ENCODE measurements at places on chromosomes 6 and 20. TPM values are rescaled to one million over a fixed set of nuclear protein-coding genes. Genes with fewer than 3 reads are reported as not detected.

The DPM1 gene
- 43.3 TPM for total RNA-seq

The EEF1A1 gene
- total RNA-seq: 19,513 TPM

The GHRH gene
- not detected for total RNA-seq

DNA sequence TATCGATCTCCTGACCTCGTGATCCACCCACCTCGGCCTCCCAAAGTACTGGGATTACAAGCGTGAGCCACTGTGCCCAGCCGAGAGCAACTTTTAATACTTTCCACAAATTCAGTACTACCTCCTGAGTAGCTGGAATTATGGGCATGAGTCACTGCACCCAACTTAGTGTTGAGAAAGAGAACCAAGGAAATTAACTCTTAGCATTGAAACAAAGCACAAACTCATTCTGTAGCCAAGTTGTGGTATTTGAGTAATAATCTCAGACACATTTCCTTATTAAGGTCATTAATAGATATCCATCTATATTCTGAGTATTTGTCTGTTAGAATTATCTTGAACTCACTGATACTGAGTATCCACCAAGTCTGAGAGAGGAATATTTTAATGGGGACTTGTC lies 14.3 kb upstream of the ELOVL2 start:
- no peak overlapping the region for H3K4me3 ChIP-seq
- DNase-seq: peak; percentile 81
- no peaks in the 10 kb centered on the region for H3K4me1 ChIP-seq
- H3K27me3 ChIP-seq: no peaks in the 10 kb centered on the region
- no peak overlapping the region for H3K27ac ChIP-seq

DNA sequence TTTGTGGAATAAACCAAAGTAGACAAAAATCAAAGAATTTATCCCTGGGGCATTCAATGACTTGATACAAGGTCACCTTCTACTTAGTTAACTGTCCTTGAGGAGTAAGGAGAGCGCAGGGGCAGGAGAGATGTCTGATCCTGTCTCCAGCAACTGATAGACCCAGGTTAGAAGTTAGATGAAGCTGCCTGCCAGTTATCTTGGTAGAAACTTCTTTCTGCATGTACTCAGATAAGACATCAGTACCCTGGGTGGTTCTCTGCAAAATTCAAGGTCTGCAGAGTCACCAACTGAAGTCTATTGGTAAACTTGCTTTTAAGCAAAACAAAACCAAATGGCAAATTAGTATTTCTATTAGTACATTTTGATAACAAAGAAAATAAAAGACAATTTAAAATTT lies 2.7 kb downstream of the SGK1 start:
- no peak overlapping the region for H3K4me3 ChIP-seq
- peaks cover 4% of the 10 kb centered on the region for H3K4me1 ChIP-seq
- no peak overlapping the region for H3K27ac ChIP-seq
- no peaks in the 10 kb centered on the region for H3K36me3 ChIP-seq

DNA sequence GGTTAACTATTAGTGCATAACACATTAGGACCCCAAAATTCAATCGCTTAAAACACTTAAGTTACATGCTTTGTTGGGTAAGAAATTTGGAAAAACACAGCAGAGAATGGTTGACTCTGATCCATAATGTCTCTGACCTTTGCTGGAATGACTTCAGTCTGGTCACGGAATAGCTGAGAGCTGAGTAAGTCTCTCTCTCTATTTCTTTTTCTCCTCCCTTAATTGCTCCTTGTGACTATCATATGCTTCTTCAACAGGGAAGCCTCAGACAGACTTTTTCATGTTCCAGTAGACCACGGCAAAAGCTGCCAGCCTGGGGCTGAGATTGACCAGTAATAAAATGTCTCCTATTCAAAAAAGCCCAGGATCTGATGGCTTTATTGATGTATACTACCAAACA lies 4.8 kb downstream of the OR12D1 start:
- no peak for DNase-seq
- no peak overlapping the region for H3K4me3 ChIP-seq

DNA sequence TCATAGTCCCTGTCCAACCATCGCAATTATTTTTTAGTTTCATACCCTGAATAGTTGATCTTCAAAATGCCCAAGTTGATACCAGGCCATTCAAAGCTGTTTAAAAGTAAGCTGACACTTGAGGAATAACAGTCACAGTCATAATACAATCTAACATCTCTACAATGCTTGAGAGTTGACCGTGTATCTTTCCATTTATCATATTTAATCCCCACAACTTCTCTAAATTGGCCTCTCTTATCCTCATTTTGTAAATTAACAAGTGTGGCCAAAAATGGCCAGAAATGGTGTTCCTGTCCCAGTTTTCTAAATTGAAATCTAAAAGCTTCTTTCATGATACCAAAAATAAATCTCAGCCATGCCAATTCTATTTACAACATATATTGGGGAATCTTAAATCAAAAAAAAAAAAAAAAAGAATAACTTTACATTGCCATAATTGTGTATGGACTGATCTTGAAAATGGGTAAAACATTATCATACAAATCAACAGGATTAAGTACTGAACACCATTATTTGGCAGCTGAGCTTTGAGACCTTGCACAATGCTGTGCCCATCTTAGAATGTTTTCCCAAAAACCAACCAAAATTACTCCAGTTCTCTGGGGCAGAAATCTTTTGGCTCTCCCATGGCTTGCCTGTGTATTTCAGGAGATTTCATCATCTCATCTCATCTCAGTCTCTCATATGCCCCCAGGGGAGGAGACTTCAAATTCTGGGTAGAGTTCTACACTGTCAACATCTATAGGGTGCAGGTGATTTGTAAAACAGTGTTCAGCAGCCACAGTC lies 448.7 kb upstream of the JARID2 start:
- H3K4me3 ChIP-seq: no peak overlapping the region
- no peaks in the 10 kb centered on the region for H3K36me3 ChIP-seq
- no peaks in the 10 kb centered on the region for H3K27me3 ChIP-seq
- H3K27ac ChIP-seq: no peak overlapping the region
- H3K4me1 ChIP-seq: no peaks in the 10 kb centered on the region
- DNase-seq: no peak

GRCh38 chr20:23148731-23149570 lies 62.8 kb upstream of the CD93 start:
- no peak for DNase-seq
- no peaks in the 10 kb centered on the region for H3K36me3 ChIP-seq
- no peak overlapping the region for H3K4me3 ChIP-seq
- H3K4me1 ChIP-seq: peaks cover 75% of the 10 kb centered on the region
- peak overlapping the region; percentile 97 for H3K27ac ChIP-seq

DNA sequence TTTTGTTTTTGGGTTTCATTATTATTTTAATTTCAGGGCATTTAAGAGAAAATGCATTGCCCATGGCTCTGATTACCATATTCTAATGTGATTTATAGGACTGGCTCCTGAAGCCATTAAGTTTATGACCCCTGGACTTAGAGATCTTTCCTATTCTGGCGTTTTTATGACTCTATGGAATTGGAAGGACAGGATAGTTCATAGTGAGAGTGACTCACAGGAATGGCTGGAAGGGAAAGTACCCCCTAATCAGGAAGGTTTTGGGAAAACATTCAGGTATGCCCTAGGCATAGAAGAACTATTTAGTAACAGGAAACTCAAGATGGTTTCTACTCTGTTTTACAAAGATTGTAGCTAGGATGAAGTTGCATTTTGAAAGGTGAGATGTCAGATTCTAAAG lies 108.6 kb upstream of the SLC2A12 start:
- DNase-seq: peak; percentile 36
- H3K27ac ChIP-seq: no peak overlapping the region
- peaks cover 6% of the 10 kb centered on the region for H3K4me1 ChIP-seq

- DNase-seq: peak; percentile 90
- H3K27me3 ChIP-seq: no peaks in the 10 kb centered on the region
- H3K4me3 ChIP-seq: peak overlapping the region; percentile 23
- H3K27ac ChIP-seq: peak overlapping the region; percentile 93
Measured at GRCh38 chr20:33909331-33909921, 84.3 kb upstream of the RALY start.

DNA sequence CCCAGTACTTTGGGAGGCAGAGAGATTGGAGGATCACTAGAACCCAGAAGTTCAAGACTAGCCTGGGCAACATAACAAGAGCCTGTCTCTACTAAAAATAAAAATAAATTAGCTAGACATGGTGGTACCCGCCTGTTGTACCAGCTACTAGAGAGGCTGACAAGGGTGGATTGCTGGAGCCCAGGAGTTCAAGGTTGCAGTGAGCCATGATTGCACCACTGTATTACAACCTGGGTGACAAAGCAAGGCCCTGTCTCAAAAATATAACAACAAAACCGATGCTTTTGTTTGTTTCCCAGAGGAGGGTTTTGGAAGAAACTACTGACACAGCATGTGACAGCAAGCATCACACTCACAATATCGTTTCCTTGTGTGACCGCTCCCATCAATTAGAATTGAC lies 119.6 kb downstream of the TSHZ2 start:
- no peak overlapping the region for H3K27ac ChIP-seq
- H3K36me3 ChIP-seq: no peaks in the 10 kb centered on the region
- DNase-seq: no peak
- no peaks in the 10 kb centered on the region for H3K27me3 ChIP-seq
- H3K4me1 ChIP-seq: no peaks in the 10 kb centered on the region
- H3K4me3 ChIP-seq: no peak overlapping the region

DNA sequence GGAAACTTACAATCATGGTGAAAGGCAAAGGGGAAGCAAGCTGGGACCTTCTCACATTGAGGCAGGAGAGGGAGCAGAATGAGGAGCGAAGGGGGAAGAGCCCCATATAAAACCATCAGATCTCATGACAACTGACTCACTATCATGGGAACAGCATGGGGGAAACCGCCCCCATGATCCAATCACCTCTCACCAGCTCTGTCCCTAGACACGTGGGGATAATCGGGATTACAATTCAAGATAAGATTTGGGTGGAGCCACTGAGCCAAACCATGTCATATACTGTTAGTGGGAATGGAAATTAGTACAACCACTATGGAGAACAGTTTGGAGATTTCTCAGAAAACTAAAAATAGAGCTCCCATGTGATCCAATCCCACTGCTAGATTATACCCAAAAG lies 163.7 kb downstream of the MANEA start:
- no peaks in the 10 kb centered on the region for H3K4me1 ChIP-seq
- H3K27me3 ChIP-seq: no peaks in the 10 kb centered on the region
- DNase-seq: no peak
- no peaks in the 10 kb centered on the region for H3K36me3 ChIP-seq

DNA sequence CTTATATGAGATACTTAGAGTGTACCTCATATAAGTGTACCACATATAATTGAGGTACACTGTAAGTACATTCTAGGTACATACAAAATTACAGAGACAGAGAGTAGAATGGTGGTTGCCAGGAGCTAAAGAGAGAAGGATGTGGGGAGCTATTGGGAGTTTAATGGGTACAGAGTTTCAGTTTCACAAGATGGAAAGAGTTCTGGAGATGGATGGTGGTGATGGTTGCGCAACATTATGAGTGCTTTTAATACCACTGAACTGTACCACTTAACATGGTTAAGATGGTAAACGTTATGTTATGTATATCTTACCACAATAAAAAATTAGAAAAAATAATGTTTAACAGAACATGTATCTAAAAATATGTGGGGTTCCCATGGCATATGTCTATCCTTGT lies 69.4 kb downstream of the PRND start:
- no peak overlapping the region for H3K27ac ChIP-seq
- H3K36me3 ChIP-seq: no peaks in the 10 kb centered on the region
- H3K4me1 ChIP-seq: peaks cover 6% of the 10 kb centered on the region
- no peak for DNase-seq
- H3K4me3 ChIP-seq: no peak overlapping the region

DNA sequence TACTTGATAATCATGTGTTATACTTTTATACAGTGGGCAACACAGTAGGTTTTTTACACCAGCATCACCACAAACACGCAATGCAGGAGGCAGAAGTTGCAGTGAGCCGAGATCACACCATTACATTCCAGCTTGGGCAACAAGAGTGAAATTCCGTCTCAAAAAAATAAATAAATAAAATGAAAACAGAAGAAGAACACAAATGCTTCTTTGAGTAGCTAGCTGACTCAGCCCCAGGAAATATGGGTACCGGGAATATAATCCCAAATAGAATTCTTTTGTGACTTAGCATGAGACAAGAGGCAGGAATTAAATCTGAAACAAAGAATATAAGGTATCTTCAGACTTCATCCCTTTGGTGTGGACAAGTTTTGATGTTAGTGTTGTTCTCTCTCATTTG lies 164.2 kb upstream of the ATXN1 start:
- H3K27me3 ChIP-seq: no peaks in the 10 kb centered on the region
- DNase-seq: no peak
- no peak overlapping the region for H3K27ac ChIP-seq
- H3K4me1 ChIP-seq: peaks cover 2% of the 10 kb centered on the region
- H3K4me3 ChIP-seq: no peak overlapping the region

DNA sequence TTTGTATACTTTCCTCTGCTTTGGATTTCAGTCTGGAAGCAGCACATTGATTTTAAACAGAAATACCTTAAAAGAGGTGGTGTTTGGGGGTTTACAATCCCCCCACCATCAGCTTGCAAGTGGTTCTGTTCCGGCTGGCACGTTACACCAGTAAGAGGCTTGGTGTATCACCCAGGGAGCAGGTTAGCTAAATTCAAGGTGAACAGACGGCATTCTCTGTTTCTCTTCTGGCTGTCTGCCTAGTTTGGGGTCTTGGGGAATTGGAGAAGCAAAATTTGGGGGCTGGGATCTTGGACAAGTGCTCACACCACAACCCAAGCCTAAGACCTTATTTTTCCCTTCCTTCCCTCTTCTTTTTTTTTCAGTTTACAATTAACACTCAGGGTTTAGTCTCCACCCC lies 7.5 kb upstream of the APCDD1L start:
- H3K36me3 ChIP-seq: peaks cover 33% of the 10 kb centered on the region
- H3K4me3 ChIP-seq: no peak overlapping the region
- H3K4me1 ChIP-seq: peaks cover 33% of the 10 kb centered on the region
- DNase-seq: no peak
- no peaks in the 10 kb centered on the region for H3K27me3 ChIP-seq

GRCh38 chr6:43481075-43481474 lies 3.7 kb downstream of the TJAP1 start:
- H3K4me3 ChIP-seq: no peak overlapping the region
- DNase-seq: no peak
- H3K4me1 ChIP-seq: peaks cover 13% of the 10 kb centered on the region

GRCh38 chr6:74213995-74214394 lies 518.0 kb downstream of the CD109 start:
- no peak overlapping the region for H3K4me3 ChIP-seq
- no peak for DNase-seq
- H3K27ac ChIP-seq: no peak overlapping the region
- no peaks in the 10 kb centered on the region for H3K27me3 ChIP-seq
- H3K4me1 ChIP-seq: no peaks in the 10 kb centered on the region

Data from osteoblast (primary cell).